ENCODE measurements at places on chromosomes 7 and 10. TPM values are rescaled to one million over a fixed set of nuclear protein-coding genes. Genes with fewer than 3 reads are reported as not detected.

DNA sequence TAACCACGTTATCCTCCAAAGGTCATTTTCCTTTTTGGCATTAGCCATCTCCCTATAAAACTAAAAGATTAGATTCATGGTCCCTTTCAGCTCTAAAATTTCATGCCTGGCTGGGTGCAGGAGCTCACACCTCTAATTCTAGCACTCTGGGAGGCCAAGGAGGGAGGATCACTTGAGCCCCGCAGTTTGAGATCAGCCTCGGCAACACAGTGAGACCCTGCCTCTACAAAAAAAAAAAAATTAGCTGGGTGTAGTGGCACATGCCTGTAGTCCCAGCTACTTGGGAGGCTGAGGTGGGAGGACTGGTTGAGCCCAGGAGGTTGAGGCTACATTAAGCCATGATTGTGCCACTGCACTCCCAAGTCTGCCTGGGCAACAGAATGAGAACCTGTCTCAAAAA, 57.0 kb downstream of the MALSU1 start:
- peaks cover 6% of the 10 kb centered on the region for H3K27me3 ChIP-seq
- H3K27ac ChIP-seq: no peak overlapping the region
- H3K36me3 ChIP-seq: no peaks in the 10 kb centered on the region
- no peak overlapping the region for H3K4me3 ChIP-seq
- no peaks in the 10 kb centered on the region for H3K4me1 ChIP-seq

- peaks cover 33% of the 10 kb centered on the region for H3K4me1 ChIP-seq
- no peak for DNase-seq
- H3K36me3 ChIP-seq: no peaks in the 10 kb centered on the region
Measured at GRCh38 chr10:89280508-89280907, 21.3 kb upstream of the IFIT2 start.

DNA sequence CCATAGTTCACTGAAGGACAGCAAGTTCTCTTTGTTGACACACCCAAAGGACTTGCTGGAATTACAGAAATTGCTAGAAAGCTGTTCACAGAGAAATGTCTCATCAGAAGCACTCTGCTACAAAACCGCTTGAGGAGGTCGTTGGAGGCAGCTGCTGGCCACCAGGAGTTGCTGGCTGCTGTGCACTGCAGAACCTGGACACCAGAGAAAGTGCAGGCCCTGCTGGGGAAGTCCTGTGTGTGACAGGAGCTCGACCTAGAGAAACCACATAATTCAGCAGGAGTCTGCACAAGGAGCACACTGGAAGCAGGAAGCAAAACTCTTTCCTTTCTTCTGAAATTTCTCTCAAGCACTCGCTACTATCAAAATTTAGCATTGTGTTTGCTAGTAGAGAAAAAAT, 461.5 kb upstream of the GHITM start:
- H3K4me1 ChIP-seq: no peaks in the 10 kb centered on the region
- no peak overlapping the region for H3K4me3 ChIP-seq
- no peak overlapping the region for H3K27ac ChIP-seq

DNA sequence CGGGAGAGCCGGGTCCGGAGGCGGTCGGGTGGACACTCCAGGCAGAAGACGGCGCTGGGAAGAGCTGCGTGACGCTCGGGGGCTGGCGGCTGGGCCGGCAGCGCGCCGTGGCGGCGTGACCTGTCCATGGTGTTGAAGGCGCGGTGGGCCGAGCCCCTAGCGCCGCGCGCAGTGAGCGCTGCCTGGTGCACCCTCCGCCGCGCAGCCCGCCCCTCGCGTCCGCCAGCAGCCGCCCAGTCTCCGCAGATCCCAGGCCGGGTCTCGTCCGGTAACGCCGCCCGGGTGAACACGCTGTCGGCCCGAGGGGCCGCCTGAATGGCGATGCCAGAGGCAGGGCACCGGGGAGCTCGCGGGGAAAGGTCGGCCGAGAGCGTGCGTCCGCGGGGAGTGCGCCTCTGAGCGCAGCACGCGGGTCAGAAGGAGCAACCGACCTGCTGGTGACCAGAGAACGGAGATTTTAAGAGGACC, 657 bp upstream of the TMEM178B start:
- peaks cover 14% of the 10 kb centered on the region for H3K27me3 ChIP-seq
- no peaks in the 10 kb centered on the region for H3K36me3 ChIP-seq
- H3K4me3 ChIP-seq: peak overlapping the region; percentile 57
- DNase-seq: no peak

DNA sequence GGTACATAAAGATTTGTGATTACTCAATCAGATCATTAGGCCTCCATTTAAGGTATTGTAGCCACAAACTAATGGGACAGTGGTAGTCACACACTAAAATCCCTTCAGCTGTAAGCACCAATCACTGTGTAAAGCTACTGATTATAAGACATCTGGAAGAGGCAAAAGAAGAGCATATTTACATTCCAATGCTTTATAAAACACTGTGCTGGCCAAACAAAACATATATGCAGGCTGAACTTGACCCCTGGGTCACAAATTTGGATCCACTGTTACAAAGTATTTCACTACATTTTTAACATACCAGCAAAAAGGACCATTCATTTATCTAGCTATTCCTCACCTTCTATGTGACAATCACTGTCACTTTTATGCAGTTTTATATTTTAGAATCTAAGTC, 41.4 kb upstream of the ANLN start:
- H3K36me3 ChIP-seq: no peaks in the 10 kb centered on the region
- no peak for DNase-seq
- H3K4me1 ChIP-seq: no peaks in the 10 kb centered on the region

DNA sequence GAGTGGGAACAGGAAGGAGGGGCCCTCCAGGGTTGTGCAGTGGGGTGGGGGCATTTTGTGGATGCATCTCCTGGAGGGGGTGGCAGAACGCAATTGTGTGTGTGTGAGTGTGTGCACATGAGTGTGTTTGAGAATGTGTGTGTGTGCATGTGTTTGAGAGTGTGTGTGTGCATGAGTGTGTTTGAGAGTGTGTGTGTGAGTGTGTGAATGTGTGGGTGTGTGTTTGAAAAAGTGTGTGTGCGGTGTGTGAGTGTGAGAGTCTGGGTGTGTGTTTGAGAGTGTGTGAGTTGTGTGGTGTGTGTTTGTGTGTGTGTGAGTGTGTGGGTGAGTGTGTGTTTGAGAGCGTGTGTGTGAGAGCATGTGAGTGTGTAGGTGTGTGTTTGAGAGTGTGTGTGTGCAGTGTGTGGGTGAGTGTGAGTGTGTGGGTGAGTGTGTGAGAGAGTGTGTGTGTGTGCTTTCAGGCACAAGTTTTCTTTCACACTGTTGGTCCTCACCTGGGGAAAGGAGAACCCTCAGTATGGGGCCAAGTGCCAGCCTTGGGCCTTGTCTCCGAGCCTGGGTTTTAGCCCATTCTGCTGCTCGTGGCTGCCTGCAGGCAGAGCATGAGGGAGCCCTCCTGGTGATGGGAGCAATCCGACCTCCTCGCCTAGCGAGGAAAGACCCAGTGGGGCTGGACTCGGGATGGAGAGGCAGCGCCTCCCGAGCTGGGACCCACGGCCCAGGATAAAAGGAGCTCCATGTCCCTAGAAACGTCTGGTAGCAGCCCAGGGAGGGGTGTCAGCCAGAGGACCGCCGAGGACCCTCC, 35.6 kb downstream of the CDH23 start:
- H3K27me3 ChIP-seq: no peaks in the 10 kb centered on the region
- no peak overlapping the region for H3K4me3 ChIP-seq
- no peak for DNase-seq
- no peaks in the 10 kb centered on the region for H3K4me1 ChIP-seq
- no peak overlapping the region for H3K27ac ChIP-seq

DNA sequence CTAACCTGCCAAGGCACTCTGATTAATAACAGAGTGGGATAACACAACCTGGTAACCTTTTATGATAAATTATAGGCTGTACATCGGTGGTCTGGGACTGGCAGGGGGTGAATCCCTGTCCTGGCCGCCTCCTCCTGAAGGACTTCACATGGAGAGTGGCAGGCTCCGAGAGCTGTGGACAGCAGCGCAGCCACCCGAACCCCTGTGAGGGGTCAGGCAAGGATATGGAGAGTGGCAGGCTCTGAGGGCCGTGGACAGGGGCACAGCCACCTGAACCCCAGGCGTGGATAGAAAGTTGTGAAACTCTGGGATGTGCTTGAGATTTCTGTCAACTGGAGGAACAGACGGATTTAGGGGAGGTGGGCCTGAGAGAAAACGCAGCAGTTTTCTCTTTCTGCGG, 107.0 kb upstream of the MGMT start:
- H3K36me3 ChIP-seq: no peaks in the 10 kb centered on the region
- no peaks in the 10 kb centered on the region for H3K27me3 ChIP-seq
- DNase-seq: no peak
- H3K4me1 ChIP-seq: no peaks in the 10 kb centered on the region
- no peak overlapping the region for H3K4me3 ChIP-seq
- no peak overlapping the region for H3K27ac ChIP-seq

GRCh38 chr7:108461840-108462239, 5.6 kb upstream of the NRCAM start:
- H3K36me3 ChIP-seq: no peaks in the 10 kb centered on the region
- peaks cover 5% of the 10 kb centered on the region for H3K27me3 ChIP-seq
- no peaks in the 10 kb centered on the region for H3K4me1 ChIP-seq

DNA sequence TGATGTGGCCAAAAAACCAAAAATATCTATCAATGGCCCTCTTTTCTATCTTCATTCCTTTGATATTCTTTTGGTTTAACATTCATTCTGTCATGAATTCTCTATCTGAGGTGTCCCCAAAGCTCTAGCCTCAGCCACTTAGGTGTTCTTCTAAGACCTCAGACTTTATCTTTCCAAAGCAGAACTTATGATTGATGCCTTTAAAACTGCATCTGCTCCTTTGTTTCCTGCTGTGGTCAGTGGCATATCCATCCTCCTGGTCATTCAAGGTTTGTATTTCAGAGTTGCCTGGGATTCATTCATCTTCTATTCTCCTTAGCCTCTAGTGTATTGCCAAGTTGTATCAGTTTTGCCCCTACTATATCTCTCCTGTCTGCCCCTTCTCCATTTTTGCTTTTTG, 30.6 kb downstream of the FHIP2A start:
- no peak overlapping the region for H3K4me3 ChIP-seq
- H3K27me3 ChIP-seq: no peaks in the 10 kb centered on the region
- no peak overlapping the region for H3K27ac ChIP-seq
- DNase-seq: no peak
- H3K36me3 ChIP-seq: peaks cover 8% of the 10 kb centered on the region
- H3K4me1 ChIP-seq: no peaks in the 10 kb centered on the region

GRCh38 chr7:133155146-133155545, 73.3 kb upstream of the CHCHD3 start:
- H3K27ac ChIP-seq: no peak overlapping the region
- no peak overlapping the region for H3K4me3 ChIP-seq
- no peaks in the 10 kb centered on the region for H3K4me1 ChIP-seq
- no peaks in the 10 kb centered on the region for H3K27me3 ChIP-seq
- no peak for DNase-seq

- no peak overlapping the region for H3K4me3 ChIP-seq
- no peaks in the 10 kb centered on the region for H3K27me3 ChIP-seq
- no peak for DNase-seq
- H3K4me1 ChIP-seq: no peaks in the 10 kb centered on the region
Measured at GRCh38 chr10:96743988-96744585, 23.8 kb upstream of the PIK3AP1 start.

- H3K27ac ChIP-seq: peak overlapping the region; percentile 36
- no peaks in the 10 kb centered on the region for H3K27me3 ChIP-seq
- DNase-seq: no peak
- peaks cover 22% of the 10 kb centered on the region for H3K4me1 ChIP-seq
- H3K4me3 ChIP-seq: no peak overlapping the region
- H3K36me3 ChIP-seq: no peaks in the 10 kb centered on the region
Measured at GRCh38 chr10:113030453-113030852, 80.4 kb downstream of the TCF7L2 start.

- DNase-seq: no peak
- H3K4me3 ChIP-seq: no peak overlapping the region
- no peak overlapping the region for H3K27ac ChIP-seq
- no peaks in the 10 kb centered on the region for H3K27me3 ChIP-seq
Measured at GRCh38 chr10:112244197-112244596, 39.0 kb upstream of the TECTB start.

DNA sequence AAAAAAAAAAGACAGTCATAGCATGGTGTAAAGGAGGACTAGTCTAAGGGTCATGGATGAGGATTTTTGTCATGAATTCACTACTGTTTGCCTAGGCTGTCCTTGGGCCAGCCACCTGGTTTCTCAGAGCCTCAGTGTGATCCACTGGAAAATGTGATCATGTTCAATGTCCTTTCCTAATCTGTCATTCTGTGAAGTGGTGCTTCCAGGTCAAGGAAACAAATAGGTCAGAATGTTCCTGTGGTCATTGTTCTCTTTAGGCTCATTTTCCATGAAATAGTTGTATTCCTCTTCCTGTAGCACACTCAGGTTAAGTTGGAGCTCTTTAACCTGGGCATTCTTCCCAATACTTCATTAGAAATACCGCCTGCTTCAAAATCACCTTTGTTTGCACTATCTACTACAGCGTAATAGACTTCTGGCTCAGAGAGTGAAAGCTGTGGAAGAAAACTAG, 16.5 kb downstream of the CD36 start:
- no peak overlapping the region for H3K4me3 ChIP-seq
- no peaks in the 10 kb centered on the region for H3K36me3 ChIP-seq
- no peak for DNase-seq

GRCh38 chr10:127614484-127615017, 65.4 kb downstream of the NPS start:
- H3K4me3 ChIP-seq: no peak overlapping the region
- peaks cover 4% of the 10 kb centered on the region for H3K27me3 ChIP-seq
- H3K4me1 ChIP-seq: no peaks in the 10 kb centered on the region
- no peak overlapping the region for H3K27ac ChIP-seq
- no peak for DNase-seq

DNA sequence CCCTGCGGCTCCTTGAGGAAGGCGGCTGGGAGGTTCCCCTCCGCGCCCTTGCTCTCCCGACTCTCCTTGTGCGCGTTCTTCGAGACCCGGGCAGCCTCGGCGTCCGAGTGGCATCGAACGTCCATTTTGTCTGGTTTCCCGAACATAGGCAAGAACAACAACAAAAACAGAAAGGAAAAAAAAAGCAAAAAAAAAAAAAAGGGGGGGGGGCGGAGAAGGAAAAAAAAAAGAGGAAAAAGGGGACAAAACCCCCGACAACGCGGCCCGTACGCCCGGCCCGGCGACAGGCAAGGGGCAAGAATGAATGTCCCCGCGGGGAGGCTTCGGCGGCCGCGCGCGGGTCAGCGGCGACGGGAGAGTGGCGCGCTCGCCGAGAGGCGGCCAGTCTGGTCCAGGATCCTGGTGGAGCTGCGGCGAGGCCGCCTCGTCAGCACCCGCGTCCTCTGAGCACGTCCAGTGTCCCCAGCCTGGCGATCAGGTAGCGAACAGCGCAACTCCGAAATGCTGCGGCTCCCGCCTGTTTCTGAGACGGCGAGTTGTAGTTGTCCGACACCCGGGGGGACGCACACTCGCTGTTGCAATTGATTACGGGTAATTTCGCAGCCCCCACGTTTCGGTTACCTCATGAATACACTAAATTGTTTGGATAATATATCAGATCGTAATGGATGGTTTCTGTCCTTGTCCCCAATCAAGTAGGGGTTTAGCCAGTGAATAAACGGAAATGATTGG, at the start of gene VAX1:
Gene VAX1 (minus strand): TSS at position 360 of the 732 bp plus-strand sequence. CDS start 214 bp downstream, at position 146.
- H3K27me3 ChIP-seq: peaks cover 12% of the 10 kb centered on the region
- no peak for DNase-seq
- H3K4me3 ChIP-seq: peak within 1 kb of the TSS; percentile 37
- no peak within 1 kb of the TSS for H3K27ac ChIP-seq
- peaks cover 5% of the 10 kb centered on the region for H3K4me1 ChIP-seq
- H3K36me3 ChIP-seq: no peaks in the 10 kb centered on the region

GRCh38 chr7:151756866-151757265, 120.0 kb downstream of the PRKAG2 start:
- H3K4me3 ChIP-seq: no peak overlapping the region
- no peaks in the 10 kb centered on the region for H3K27me3 ChIP-seq
- no peaks in the 10 kb centered on the region for H3K36me3 ChIP-seq
- no peak overlapping the region for H3K27ac ChIP-seq

IDE gene
- 24.0 TPM for total RNA-seq

FOXP2 gene
- total RNA-seq: 21.3 TPM

UPK3B gene
- total RNA-seq: 77.9 TPM

GNAI1 gene
- total RNA-seq: 27.5 TPM

DEPP1 gene
- 139 TPM for total RNA-seq

IGF2BP3 gene
- total RNA-seq: 0.59 TPM
